CD4-positive, alpha-beta T cell treated with Interleukin-21 for 1 hour (primary cell): ENCODE measurements at places on chromosomes 2 and 18.
A peak's percentile ranks its signal among the peaks of the same experiment; 100 is the strongest.

- peak; percentile 43 for DNase-seq
These were observed 1.6 kb downstream of the CASP8 start for GRCh38 chr2:201261906-201262305.

GRCh38 chr2:218077464-218078216, 8.6 kb downstream of the RUFY4 start:
- no peak for DNase-seq

GRCh38 chr2:240803191-240803590, 16.8 kb downstream of the KIF1A start:
- no peak for DNase-seq

GRCh38 chr2:108565778-108566375, 31.6 kb downstream of the LIMS1 start:
- peak; percentile 33 for DNase-seq

DNA sequence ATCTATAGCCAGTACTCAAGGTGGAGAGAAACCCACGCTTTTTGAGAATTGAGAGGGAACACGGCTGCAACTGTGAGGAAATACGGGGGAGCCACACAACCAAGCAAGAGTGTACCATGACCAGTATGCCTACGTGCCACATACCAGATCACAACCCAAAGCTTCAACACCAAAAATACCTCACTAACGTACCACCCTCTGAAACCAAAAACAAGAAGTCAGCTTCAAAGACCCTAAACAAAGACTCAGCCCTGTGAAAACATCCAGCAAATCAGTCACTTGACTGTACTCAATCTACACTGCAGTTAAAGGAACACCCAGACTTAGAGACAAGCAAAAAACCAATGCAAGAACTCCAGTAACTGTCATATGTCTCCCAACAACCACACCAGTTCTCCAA, 17.0 kb downstream of the RNU4ATAC start:
- DNase-seq = no peak

DNA sequence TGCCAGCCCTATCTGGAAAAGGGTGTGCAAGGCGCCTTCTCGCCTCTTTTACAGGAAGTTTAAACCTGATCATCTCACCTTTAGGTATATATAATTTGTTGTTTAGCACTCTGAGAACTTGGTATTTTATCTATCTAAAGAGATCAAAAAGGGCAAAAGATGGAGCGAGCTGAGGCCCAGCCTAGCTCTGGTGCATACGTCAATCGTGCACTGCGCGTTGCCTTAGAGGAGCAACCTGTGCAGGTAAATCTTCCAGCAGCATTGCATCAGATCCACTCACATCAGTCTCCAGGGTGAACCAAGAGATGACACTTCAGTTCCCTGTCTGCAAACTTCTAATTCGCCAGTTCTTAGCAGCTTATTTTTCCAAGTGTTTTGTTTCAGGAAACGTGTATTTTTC, 15.4 kb downstream of the BCL11A start:
- DNase-seq = no peak

- DNase-seq = peak; percentile 68
These were observed 780 bp downstream of the HTRA2 start for GRCh38 chr2:74530239-74531187.

DNA sequence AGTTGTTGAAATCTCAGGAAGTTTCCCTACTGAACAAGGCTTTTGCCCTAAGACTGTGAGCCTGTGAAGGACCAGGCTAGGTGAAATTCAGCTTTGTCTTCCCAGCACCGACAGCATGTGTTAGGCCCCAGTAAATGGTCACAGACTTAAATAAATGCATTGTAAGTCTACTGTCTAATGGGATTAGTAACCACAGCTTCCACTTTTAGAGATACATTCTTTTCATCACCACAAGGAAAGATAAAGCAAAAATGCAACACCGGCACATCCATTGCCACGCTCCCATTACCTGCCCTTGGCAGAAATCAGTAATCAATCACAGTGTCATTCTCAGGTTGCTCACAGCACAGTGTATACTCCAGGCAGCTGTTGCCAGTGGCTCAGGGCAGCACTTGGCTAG, 59.3 kb downstream of the CRACDL start:
- DNase-seq = no peak
